Activated CD4-positive, alpha-beta T cell treated with anti-CD3 and anti-CD28 coated beads, Interleukin-2, amount 50 U/mL, for 24 hours (primary cell): ENCODE measurements at places on chromosomes 1 and 21.

DNA sequence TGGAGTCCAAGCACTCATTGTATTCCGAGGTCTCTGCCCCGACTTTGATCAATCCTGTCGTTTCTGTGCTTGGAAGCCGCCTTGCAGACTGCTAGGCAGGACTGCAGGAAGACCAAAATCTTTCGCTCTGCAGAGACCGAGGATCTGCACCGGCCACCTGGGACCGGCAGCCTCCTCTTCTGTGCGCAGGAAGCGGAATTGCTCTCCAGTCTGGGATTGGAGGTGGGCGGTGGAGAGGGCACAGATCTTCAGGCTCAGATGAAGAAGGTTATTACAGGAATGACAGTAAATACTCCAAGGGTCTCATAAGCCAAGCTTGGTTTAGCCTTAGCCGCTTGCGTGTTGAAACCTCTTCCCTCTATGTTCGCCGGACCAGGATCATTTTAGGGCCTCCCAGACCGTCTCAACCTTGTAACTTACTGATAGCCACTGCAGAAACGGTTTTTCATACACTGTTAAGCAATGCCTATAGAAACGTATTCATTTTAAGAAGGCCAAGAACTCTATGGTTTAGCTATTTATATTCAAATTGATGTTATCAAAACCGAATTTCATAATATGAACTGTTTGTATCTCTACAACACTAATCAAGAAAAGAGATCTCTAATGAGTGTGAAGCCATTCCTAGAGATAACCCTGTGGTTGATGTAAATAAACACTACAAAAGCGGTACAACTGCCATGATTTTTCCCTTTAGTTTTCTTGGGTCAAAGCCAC, 1.1 kb downstream of the MIA3 start:
- no peak for DNase-seq

DNA sequence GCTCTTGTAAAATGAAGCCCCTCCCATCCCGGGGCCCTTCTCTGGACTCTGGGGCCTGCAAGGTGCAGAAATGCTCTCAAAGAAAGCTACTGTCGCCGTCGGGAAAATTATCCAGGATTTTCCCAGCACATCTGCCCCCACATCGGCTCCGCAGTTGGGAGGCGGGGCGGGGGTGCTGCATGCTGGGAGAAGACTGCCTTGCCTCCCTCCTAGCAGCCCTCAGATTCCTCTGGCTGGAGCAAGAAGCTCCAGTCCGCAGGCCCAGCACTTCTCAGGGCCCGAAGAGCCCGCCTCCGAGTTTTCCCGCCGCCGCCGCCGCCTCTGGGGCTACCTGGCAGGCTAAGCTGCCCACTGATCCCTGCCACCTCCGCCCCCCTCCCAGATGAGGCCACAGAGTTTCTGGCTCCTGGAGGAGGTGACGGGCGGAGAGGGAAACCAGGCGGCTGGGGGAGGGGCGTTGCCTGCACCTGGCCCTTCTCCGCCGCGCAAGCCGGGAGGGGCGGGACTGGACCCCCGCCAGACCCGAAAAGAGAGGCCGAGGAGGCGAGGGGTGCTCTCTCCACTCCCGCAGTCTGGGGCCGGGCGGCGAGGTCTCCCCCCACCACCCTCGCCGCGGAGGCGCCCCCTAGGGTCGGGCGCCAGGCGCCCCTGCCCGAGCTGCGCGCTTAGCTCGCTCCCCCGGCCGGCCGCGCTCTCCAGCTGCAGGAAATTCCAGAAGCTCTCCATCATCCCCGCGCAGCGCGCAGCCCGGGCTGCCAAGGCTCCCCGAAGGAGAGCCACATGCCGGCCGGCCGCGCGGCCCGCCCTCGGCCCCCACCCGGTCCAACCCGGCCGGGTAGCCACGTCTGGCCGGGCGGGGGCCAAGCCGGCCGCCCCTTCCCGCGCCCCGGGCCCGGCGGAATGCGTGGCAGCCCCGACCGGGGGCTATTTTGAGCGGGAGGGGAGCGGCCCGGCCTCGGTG, 28.8 kb downstream of the AHDC1 start:
- no peak for DNase-seq

GRCh38 chr1:171355727-171356126, 41.7 kb downstream of the FMO4 start:
- no peak for DNase-seq

GRCh38 chr21:28636752-28637691, 355.7 kb downstream of the LTN1 start:
- DNase-seq: peak; percentile 6

DNA sequence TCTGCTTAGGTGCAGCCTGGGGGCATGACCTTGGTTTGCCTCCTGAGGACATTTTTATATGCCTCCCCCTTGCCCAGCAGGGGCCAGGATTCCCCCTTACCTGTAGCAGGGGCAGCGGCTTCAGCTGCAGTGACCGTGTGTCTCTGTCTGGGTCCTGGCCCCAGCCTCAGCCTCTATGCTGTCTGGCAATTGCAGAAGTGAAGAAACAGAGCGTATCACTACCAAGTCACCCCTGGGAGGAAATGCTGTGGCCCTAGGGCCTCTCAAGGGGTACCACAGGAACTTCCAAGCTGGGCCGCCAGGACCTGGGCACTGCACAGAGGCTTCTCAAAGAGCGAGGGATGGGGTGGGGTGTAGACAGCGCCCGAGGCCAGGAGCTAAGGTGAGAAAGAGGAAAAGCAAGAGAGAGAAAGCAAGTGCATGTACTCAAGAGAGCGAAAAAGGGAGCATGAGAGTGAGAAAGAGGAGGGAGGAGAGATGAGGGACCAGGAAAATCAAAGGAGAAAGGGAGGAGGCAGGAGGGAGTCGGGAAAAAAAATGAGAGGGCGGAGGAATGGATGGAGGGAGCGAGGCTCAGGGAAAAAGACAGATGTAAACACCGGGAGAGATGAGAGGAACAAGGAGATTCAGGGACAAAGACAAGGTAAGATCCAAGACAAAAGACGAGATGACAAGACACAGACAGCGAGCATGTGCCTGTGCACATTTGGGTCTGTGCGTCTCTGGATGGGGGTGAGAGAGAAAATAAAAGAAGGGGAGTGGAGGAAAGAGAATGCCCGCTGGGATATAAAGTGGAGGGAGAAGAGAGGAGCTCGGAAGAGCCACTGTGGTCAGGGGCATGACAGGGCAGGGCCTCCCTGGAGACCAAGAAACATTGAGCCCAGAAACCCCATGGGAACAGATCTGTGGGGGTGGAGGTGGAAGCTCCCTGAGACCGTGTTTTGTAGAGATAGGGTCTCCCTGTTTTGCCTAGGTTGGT, at the start of gene PTAFR:
PTAFR (minus strand) TSS at position 199 of the 979 bp plus-strand sequence. CDS start 25,669 bp downstream, outside the sequence.
- DNase-seq: no peak

GRCh38 chr1:244344001-244344400, 107.7 kb downstream of the ADSS2 start:
- no peak for DNase-seq

DNA sequence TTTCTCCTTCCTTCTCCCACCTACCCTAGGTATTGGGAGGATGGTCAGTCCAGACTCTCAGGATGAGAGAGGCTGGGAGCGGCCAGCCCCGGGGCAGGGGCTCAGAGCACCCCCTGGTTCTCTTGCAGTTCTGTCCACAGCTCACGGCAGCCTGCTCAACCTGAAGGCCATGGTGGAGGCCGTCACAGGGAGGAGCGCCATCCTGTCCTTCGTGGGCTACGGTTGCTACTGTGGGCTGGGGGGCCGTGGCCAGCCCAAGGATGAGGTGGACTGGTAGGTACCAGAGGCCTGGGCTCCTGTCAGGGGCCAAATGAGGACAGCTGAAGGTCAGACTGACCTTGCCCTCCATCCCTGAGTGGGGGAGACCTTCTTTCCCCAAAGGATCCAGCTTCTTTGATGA, 4.2 kb downstream of the PLA2G2F start:
- no peak for DNase-seq

DNA sequence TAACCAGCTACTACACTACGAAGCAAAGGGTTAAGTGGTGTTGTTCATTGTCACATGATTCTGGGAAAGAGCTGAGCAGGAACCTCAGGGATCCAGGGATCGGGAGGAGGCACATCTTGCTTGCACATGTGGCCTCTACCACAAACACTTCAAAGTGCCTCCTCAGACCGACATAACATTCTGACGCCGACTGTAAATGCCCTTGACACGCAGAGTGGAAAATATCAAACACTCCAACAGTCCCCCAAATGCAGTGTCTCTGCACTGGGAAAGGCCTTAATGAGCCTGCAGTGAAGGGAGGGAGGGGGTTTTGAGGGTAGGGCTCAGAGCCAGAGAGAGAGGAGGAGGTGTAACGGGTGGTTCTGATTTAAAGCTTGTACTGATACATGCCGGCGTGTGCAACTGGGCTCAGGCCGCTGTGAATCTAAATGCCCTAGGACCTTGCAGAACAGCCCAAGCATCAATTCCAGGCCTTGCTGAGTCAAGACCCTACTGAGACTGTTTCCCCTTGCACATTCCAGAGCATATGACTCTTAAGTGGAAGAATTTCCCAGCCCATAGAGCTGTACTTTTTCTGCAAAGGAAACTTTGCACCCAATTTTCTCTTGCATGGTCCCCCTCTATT, 163.7 kb downstream of the NTMT2 start:
- DNase-seq: no peak

DNA sequence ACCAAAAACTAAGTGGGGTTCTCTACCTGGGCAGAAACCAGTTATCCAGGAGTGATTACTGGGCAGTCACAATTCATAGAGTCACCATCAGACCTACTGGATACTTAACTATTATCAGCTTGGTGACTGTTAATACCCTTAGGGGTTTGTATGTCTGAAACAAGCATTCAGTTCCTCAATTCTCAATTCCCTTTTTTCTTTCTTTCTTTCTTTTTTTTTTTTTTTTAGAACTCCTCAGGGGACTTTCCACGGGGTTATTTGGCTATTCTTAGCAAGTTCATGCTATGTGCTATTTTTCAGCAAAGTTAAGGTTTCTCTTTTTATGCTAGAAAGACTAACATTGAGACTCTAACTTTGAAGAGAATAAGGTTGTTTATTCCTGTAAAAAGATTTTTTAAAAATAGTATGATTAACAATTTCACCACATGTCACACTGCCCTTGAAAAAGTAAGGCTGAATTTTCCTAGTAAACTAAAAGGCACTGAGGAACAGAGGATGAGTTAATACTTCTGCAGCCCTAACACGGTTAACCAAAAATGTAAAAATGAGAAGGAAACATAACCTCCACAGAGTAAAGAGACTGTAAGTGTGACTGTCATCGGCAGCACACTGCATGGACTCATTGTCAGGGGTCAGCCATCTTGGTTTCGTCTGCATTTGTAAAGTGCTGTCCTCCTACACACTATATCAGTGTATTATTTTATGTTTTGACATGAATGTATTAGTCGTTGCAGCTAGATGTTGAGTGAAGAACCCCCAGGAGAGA, 310.2 kb downstream of the NTNG1 start:
- DNase-seq: no peak

DNA sequence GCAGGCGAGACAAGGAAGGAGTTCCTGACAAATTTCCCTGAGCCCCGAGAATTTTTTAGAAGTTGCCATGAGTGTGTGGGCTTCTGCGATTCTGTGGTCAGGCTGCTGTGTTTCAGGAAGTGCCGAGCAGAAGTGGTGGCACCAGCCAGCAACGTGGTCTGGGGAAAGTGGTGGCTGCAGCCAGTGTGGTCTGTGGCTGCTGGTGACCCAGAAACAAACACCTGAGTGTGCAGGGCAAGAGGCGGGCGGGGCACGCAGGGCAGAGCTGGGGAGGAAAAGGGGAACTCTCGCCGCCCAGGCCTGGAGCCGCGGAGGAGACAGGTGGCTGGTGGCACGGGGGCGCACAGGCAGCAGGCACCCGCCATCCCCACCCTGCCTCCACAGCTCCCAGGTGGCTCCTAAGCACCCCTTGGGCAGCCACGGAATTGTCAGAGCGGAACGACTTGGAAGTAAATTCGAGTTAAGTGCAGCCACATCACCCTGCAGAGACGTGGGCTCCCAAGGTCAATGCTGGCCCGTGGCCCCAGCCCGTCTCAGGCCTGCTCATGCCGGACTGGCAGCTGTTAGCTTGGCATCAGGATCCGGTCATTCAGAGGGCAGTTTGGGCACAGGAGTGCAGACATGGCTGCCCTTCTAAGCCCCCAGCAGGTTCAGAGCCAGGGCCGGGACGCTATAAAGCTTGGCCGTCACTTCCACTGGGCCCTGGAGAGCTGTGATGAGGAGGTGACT, 25.1 kb downstream of the PRDM16 start:
- DNase-seq: no peak

DNA sequence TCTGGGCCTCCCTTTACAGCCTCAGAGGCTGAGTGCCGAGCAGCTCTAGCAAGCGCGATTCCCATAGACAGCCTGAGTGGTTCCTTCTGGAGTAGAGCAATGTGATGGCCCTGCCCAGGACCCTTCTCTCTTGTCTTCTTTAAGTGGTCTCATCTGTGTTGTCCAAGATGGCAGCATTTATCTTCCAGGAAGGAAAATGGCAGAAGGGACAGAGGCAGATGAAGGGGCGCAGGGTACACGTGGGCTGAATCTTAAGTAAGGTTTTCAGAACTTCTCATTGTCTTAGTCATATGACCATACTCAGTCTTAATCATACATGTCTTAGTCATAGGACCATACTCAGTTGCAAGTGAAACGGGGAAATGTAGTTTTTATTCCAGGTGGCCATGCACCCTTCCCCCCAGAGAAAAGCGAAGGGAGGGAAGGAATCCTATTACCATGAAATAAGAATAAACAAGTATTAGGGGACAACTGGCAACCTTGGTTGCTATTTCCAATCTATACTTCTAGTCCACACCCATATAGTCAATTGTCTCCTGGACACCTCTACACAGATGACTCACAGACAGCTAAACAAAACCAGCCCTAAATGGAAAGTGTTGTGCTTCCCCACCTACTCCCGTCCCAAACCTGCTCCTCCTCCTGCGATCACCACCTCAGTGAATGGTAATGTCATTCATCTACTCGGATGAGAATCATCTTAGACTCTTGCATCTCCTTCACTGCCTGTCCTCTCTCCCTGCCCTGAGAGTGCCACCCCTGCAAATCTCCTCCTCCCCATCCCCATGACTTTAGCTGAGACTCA, 13.3 kb downstream of the OVAAL start:
- DNase-seq: peak; percentile 60

GRCh38 chr1:89451011-89451410, 73.6 kb upstream of the LRRC8B start:
- DNase-seq: peak; percentile 31

DNA sequence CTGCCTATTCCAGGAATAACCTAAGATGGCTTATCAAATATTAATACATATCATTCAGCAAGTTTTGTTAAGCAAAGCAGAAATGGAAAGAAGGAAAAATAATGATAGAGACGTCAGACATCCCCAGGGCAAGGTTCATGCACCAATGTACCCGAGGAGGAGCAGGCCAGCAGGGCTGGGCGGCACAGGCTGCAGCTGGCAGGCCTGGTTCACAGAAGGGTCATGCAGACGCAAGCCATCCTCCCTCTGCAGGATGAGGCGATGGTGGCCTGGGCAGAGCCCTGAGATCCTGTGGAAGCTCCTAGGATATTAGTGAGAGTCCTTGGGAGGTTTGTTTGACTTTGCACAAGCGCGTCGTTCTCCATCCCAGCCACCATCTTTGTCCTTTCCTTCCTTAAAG, 30.0 kb downstream of the BATF3 start:
- no peak for DNase-seq

DNA sequence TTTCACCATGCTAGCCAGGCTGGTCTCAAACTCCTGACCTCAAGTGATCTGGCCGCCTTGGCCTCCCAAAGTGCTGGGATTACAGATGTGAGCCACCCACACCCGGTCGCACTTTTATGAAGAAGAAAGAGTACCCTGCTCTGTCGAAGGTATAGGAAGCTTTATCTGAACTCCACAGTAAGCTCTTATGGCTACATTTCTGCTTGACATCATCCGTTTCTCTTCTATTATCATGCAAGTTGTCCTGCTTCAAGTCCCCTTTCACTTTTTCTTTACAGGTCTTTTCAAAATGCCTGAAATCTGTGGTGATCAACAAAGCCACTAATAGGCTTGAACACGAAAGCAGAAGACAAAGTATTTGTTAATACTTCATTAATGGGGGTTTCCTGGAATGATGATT, 4.0 kb downstream of the RPE65 start:
- DNase-seq: no peak

- DNase-seq: no peak
These were observed 92.7 kb downstream of the ESRRG start for GRCh38 chr1:216630532-216630931.
